ENCODE measurements at places on chromosomes 12 and 14.

DNA sequence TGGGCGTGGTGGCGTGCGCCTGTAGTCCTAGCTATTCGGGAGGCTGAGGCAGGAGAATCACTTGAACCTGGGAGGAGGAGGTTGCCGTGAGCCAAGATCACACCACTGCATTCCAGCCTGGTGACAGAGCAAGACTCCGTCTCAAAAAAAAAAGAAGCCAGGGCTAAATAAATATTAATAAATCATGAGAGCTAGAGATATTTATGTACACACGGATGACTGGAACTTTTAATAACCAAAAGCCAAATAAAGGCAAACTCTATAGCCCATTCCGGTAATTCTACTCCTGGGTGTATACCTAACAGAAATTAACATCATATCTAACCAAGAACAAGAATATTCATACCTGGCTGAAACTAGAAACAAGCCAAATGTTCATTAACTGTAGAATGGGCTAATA, 7.7 kb upstream of the TRAFD1 start:
- no peak for DNase-seq

DNA sequence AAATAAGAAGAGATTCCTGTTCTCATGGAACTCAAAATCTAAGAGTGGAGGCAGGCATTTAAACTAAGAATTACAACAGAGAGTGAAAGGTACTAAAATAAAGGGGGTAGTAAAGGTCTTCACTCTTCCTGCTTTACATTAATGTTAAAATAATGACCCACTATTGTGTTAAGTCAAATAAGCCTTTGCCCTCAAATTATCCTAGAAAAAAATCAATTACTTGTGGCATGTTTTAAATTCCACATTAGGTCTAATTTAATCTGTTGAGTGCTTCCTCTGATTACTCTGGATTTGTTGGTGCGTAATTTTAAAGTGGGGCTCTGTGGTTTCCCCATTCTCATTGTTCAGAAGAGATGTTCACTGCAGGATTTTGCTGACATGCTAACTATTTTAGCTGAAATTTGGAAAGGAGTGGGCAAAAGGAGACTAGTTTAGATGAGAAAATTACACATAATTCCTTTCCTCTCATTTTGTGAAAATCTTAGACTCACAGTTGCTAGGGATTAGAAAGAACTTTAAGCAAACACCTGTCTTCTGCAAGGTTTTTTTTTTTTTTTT, 35.5 kb downstream of the BTG1 start:
- DNase-seq: no peak

DNA sequence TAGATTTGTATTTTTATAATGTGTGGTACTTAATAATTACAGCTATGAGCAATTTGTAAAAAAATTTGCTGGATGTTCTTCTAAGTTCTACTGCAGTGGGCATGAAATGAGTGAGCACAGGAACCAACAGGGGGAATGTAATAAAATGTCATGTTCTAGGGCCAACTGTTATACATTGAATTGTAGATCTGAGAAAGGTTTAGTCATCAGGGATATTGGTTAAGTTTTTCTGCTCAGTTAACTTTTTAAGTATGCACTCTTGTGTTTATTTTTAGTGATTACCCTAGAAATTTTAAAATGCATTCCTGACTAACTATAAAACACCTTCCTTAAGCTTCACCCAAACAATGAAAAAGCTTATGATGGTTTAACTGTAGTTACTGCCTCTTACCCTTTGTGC, 101.8 kb downstream of the CAND1 start:
- no peak for DNase-seq

GRCh38 chr12:69239922-69240630, 707 bp downstream of the CPSF6 start:
- DNase-seq: no peak

GRCh38 chr14:94122438-94122837, 7.0 kb downstream of the IFI27L2 start:
- DNase-seq: no peak

DNA sequence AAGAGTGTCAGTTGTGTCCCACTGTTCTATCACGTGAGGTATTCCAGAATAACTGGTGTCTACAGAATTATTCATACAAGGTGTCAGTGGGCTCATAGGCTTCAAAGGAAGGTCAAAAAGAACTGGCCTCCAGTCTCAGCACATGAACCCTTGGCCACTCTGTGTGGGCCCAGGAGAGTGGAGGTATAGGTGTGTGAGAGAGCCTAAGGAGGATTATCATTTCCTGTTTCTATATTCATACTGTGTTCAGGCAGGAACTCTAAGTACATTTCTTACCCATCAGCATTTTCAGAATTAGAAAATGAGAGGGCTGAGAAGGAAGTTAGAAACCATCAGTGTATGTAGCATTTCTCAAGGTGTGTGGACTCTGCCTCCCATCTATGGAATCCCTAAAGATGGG, 87.0 kb downstream of the BTG1 start:
- no peak for DNase-seq

GRCh38 chr12:98644433-98644711, 216 bp downstream of the IKBIP start:
- DNase-seq: no peak

DNA sequence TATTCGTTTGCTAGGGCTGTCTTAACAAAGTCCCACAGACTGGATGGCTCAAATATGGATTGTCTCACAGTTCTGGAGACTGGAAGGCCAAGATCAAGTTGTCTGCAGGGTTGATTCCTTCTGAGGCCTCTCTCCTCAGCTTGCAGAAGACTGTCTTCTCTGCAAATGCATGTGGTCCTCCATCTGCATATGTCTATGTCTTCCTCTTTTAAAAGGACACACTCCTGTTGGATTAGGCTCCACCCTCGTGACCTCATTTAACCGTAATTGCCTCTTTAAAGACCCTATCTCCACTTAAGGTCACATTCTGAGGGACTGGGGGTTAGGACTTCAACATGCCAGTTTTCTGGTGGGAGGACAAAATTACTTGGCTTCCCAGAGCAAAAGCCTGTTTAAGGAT, 123.3 kb downstream of the SLC38A6 start:
- no peak for DNase-seq

DNA sequence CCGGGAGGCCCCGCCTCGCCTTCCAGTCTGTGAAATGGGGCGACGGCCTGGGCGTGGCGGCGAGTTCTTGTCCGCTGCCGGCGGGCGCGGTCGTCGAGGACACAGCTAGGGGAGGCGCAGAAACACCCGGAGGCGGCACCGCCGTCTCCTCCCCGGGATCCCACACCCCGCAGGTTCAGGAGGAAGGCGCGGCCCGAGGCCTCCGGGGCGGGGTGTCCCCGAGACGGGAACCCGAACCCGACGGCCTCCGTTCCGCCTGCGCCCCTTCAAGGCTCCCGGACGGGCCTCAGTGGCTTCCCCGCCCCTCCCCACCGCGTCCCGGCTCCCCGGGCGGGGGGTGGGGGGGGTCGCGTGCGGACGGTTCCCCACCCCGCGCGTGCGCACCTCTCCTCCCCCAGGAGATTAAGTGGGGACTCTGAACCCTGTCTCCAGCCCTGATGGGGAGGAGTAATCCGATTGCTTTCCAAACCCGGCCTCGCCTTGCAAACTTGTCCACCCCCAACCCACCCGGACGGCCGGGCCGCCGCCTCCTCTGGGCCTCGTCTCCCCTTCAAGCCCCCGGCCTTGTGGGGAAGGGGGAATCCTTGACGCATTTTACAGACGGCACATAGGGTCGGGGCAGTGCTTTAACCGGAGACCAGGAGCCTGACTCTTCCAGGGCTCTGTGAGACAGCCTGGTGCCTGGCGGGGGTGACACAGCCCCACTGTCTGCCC, 35.3 kb upstream of the ANKRD9 start:
- DNase-seq: no peak

GRCh38 chr14:89248411-89249064, 168.5 kb downstream of the FOXN3 start:
- no peak for DNase-seq

- DNase-seq: no peak
These were observed 161.1 kb upstream of the NOS1 start for GRCh38 chr12:117522559-117522958.

GRCh38 chr12:109258607-109259544, 50.2 kb downstream of the FOXN4 start:
- DNase-seq: no peak

DNA sequence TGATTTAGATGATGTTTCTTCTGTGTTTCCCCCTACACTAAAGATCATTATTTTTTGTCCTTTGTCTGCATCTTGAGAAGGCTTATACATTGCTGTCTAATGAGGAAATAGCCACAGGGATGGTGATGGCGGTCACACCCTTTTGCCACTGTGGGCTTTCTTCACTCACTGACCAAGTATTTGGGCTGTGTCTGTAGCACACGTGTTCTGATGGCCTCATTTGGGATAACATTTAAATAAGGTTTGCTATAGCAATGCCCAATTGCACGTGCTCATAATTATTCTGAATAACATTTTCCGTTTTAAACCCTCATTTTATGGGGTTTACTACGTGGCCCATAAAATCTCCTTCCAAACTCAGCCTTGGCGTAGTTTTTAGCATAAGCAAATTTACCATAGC, 230.3 kb upstream of the PRICKLE1 start:
- DNase-seq: no peak

DNA sequence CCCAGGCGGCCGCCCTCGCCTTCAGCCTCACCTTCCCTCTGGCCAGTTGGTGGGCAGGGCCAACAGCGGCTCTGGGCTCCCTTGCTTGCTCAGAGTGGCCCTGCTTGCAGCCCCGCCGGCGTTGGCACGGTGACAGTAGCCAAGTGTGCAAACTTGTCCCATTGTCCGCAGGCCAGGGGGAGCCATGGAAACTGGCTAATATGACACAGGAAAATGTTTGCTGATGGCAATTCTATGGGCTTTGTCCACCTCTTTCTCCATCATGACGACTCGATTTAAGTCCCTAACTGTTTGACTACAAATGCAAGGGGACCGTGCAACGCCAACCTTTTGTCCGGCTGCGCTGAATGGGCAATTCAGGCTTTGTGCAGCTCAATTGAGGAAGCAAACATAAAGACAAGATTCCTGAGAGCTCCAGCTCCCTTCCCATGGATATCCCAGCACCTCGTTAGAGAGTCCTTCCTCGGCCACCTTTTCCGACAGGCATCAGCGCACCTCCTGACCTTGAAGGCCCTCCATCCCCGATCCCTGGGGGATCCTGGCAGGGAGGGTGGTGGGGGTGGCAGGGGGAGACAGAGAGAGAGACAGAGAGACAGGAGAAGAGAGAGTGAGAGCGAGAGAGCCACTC, 785 bp upstream of the FAM181A start:
- no peak for DNase-seq

GRCh38 chr12:119594399-119594730, 791 bp downstream of the TMEM233 start:
- DNase-seq: no peak

DNA sequence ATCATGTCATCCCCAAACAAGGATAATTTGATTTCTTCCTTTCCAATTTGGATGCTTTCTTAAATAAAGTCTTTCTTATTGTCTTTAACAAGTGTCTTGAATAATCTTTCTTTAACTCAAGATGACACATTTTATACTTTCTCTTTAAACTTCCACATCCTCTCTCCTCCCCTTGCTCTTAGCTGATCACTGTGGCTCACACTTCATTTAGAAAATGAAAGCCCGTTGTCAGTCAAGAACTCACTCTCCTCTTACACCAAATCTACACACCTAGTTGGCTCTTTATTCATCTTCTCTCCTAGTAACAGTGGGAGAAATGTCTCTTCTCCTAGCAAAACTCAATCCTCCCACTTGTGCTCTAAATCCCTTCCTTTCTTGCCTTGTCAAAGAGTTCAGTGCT, 10.4 kb upstream of the RMST start:
- no peak for DNase-seq

- no peak for DNase-seq
These were observed 45.8 kb upstream of the POC1B start for GRCh38 chr12:89571491-89572195.

DNA sequence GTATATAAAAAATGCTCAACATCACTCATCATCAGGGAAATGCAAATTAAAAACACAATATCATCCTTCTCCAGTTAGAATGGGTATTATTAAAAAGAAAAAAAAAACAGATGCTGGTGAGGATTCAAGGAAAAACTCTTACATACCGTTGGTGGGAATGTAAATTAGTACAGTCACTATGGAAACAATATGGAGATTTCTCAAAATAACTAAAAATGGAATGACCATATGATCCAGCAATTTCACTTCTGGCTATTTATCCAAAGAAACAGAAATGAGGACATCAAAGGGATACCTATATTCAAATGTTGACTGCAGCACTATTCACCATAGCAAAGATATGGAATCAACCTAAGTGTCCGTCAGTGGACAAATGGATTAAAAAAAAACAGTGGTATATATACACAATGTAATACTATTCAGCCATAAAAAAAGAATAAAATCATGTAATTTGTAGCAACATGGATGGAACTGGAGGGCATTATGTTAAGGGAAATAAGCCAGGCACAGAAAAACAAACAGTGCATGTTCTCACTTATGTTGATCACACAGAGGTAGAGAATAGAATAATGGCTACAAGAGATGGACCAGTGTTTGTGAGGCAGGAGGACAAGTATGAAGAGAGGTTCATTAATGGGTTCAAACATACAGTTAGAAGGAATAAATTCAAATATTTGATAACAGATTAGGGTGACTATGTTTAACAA, 14.4 kb upstream of the PRR4 start:
- DNase-seq: no peak

GRCh38 chr12:110079477-110080400, 31.4 kb upstream of the C12orf76 start:
- peak; percentile 62 for DNase-seq

DNA sequence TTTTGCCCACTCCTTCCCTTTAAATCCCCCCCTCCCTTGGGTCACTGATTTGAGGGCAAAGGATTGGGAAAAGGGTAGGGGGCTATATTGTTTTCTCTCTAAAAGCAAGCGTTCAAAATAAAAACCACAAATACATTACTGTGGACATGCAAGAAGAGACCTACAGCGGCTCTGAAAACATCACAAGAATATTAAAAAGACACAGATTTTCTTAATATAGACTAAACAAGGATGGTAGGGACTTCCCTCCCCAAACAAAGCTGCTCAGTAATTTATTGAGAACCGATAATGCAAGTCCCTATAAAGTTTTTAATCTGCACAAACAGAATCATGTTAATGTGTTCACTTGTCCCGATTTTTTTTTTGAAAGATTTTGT, 12.9 kb downstream of the TBX3 start:
- no peak for DNase-seq

DNA sequence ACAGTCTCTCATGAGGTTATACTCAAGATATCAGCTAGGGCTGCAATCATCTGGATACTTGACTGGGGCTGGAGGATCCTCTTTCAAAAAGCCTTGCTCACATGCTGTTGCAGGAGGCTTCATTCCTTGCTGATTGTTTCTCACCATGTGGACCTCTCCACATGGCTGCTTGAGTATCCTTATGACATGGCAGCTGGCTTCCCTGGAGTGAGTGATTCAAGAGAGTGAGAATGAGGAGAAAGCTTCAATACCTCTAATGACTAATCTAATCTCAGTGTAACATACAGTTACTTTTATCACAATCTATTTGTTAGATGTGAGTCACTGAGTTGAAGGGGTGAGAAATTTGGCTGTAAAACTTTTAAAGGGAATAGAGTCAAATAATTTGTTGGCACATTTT, 14.4 kb upstream of the SDR39U1 start:
- DNase-seq: no peak

GRCh38 chr12:73678335-73678734, 859.3 kb upstream of the ATXN7L3B start:
- no peak for DNase-seq

- DNase-seq: no peak
These were observed 2.8 kb downstream of the RXYLT1 start for GRCh38 chr12:63782466-63782865.

- DNase-seq: no peak
These were observed 38.1 kb upstream of the GARIN2 start for GRCh38 chr14:67151082-67151666.

- DNase-seq: no peak
These were observed 127.6 kb upstream of the AMIGO2 start for GRCh38 chr12:47207340-47207717.

- DNase-seq: no peak
These were observed 21.2 kb upstream of the HSPB8 start for GRCh38 chr12:119157528-119157927.
